Stimulated activated CD8-positive, alpha-beta memory T cell treated with anti-CD3 and anti-CD28 coated beads, Interleukin-7, amount 100 ng/mL, for 48 hours (primary cell): ENCODE measurements at places on chromosomes 12 and 14.

DNA sequence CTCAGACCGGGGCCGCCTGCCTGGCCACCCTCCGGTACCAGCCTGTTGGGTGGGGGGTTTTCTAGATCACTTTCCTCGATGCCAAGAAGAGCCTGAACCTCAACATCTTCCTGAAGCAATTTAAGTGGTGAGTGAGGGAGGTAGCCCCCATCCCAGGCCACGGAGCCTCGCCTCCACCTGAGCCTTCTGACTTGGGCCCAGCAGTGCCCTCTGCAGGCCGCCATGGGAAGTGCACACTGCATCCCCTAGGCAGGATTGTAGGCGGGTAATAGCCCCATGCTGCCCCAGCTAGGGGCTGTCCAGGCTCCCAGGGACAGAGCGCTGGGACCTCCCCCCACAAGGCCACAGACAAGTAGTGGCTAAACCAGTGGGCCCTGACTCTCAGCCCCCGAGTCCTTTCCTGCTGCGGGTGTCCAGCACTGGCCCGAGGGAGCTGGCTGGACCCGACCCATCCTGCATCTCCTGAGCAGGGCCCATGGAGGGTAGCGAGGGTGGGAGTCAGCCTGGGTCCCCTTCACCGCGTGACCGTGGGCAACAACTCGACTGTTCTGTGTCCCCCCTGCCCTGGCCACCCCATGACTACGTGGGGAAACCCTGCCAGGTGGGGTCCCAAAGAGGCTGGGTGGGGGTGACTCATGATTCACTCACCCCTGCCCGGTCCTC, 15.3 kb upstream of the ADSS1 start:
- DNase-seq: no peak

GRCh38 chr12:69071091-69071370, 138.1 kb upstream of the CPM start:
- no peak for DNase-seq

- DNase-seq: no peak
Measured at GRCh38 chr14:74238974-74239847, at the start of gene VSX2. TSS of gene VSX2 (plus strand) at chr14:74239449. CDS start at chr14:74239562, 113 bp downstream.

GRCh38 chr12:107109726-107110719, 16.7 kb upstream of the CRY1 start:
- no peak for DNase-seq

DNA sequence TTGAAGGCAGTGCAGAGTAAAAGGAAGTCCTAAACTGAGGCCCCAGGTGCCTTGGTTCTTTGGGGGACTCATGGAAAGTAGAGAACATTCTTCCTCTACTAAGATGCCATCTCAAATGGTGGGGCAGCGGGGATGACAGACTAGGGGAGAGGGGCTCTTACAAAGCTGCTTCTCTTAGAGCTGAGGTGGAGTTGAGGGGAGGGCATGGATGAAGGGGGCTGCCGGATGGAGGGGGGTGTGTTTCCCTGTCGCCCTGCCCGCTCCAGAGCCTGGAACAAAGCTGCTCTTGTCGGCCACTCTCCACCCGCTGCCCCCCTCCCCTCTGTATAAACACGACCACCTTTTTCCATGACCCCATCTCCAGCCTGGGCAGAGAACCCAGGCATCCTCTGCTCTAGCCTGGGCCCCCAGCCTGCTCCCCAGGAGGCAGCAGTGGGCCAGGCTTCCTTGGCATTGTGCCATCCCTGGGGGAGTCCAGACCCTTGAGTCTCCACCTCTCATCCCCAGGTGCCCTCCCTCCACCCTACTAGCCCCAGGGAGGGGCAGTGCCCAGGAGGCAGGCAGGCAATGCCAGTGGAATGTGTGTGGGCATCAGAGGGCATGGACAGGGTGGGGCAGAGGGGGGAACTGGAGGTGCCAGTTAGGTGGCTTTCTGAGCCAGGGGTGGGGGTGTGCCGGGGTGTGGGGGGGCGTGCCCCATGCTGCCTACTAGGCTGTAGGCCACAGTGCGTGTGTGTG, 1.7 kb downstream of the RARG start:
- DNase-seq: no peak

DNA sequence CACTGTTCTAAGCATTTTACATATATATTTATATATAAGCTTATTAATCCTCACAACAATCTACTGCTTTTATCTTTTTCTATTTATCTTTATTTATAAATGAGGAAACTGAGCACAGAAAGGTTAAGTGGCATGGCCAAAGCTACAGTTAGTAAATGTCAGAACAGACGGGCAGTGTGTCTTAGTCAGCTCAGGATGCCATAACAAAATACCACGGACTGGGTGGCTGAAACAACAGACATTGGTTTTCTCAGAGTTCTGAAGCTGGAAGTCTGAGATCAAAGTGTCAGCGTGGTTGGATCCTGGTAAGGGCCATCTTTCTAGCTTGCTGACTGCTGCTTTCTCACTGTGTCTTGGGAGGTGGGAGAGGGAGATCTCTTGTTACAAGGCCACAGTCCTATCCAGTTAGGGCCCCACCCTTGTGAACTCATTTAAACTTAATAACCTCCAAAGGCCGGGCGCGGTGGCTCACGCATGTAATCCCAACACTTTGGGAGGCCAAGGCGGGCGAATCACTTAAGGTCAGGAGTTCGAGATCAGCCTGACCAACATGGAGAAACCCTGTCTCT, 19.8 kb downstream of the RPGRIP1 start:
- DNase-seq: no peak

GRCh38 chr14:99296517-99296916, 24.5 kb upstream of the BCL11B start:
- DNase-seq: no peak

DNA sequence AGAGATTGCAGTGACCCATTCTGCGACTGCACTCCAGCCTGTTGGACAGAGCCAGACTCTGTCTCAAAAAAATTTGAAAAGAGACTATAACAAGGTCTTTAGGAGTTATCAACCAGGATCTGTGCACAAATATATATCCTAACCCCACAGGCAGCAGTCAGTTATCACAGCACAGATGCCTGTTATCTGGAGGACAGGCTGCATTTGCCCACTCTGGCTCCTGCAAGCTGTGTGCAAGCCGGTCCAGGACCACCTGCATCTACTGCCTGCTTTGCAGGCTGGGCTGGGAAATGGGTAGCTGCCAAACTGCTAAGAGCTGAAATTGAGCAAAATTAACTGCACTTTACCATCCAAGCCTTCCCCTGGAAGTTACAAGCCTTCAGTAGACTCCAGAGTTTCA, 21.4 kb upstream of the RCOR1 start:
- DNase-seq: no peak

DNA sequence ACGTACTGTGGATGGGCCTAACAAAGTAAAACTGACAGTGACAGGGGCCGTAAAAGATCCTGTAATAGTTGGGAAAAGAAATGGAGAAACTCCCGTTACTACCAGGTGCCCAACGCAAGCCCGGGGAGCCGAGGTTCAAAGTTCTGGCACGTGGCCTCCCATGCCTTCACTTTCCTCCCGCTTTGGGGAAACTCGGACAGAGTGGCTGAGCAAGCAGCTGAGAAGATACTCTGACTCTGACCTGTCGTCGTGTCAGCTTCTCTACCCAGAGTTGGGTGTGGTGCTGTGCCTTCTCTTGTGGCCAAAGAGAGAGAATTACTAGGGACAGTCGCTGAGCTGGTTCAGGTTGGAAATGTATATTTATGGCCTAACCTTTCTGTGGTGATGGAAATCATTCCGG, 1.7 kb downstream of the B4GALNT3 start:
- no peak for DNase-seq

GRCh38 chr14:87185961-87186560, 806.9 kb downstream of the GALC start:
- DNase-seq: no peak

GRCh38 chr14:58107947-58108552, 44.0 kb downstream of the ARMH4 start:
- DNase-seq: no peak

DNA sequence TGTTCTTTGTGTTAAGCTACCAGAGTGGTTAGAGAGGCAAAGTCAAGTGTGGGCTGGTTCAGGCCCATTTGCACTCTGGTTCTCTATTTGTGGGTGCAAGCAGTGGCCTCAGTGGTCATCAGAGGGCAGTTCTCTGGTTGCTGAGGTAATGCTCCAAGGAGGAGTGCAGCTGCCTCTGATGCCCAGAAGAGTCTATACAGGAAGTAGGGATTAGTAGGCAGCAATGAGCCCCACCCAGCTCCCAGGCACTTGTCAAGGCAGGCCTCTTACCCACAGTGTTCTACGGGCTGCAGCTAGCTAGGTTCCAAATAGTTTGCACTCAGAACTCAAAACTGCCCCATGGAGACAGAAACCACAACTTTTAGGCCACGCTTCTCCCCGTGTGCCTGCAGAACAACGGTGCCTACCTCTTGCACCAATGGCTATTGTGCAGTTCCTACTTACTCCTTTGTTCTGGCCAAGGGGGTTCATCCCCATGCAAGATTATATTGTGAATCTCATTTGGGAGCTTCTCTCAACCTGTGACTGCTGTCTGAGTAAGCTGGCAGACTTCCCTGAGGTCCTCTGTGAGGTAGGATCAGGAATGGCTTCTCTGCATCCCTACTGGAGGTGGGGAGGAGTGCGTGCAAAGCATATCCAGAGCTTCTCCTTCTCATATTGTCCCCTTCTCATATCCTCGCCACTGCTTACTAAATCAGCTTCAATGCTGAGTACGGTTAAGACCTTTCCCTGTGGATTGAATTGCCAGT, 410.3 kb upstream of the LMO3 start:
- DNase-seq: no peak

- no peak for DNase-seq
Measured at GRCh38 chr14:84129007-84129406, 1400.9 kb upstream of the FLRT2 start.

- no peak for DNase-seq
Measured at GRCh38 chr12:122420471-122421162, 1.9 kb downstream of the CLIP1 start.

GRCh38 chr12:56836317-56836716, 73.2 kb downstream of the HSD17B6 start:
- DNase-seq: no peak

DNA sequence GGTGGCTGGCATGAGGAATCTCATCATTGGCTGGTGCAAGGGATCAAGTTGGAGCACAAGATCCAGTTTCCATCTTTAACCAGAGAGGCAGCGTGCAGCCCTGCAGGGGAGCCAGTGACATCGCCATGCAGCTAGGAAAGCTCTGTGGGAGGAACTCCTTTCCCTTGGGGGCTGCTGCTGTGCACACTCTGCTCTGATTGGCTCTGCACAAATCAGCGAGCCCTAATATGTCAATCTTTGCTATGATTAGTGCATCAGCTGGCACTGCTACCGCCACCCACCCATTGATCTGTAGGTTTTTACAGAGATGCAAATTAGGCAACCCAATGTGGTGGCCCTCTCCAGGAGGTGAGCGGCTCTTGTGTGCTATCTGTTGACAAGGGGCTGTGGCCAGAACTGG, 262.6 kb downstream of the PCNX1 start:
- no peak for DNase-seq

- no peak for DNase-seq
Measured at GRCh38 chr14:90179809-90180779, 76.3 kb upstream of the PSMC1 start.

- peak; percentile 25 for DNase-seq
Measured at GRCh38 chr12:82687021-82688011, 610 bp downstream of the TMTC2 start.

DNA sequence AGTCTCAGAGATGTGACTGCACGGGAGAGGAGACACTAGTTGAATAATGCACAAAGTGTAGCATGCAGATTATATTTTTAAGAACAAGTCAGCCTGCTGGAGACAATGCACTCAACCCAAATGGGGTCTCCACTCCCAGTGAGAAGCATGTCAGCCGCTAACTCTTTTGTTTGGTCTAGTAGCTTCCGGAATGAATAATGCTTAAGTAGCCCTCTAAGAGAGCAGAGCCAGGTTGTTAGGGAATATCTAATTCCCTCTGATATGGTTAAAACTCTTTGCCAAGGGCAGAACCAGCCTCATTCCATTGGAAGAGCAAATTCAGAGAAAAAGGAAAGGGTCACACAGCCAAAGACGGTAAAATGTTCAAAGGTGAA, 80.4 kb downstream of the DAD1 start:
- DNase-seq: no peak

DNA sequence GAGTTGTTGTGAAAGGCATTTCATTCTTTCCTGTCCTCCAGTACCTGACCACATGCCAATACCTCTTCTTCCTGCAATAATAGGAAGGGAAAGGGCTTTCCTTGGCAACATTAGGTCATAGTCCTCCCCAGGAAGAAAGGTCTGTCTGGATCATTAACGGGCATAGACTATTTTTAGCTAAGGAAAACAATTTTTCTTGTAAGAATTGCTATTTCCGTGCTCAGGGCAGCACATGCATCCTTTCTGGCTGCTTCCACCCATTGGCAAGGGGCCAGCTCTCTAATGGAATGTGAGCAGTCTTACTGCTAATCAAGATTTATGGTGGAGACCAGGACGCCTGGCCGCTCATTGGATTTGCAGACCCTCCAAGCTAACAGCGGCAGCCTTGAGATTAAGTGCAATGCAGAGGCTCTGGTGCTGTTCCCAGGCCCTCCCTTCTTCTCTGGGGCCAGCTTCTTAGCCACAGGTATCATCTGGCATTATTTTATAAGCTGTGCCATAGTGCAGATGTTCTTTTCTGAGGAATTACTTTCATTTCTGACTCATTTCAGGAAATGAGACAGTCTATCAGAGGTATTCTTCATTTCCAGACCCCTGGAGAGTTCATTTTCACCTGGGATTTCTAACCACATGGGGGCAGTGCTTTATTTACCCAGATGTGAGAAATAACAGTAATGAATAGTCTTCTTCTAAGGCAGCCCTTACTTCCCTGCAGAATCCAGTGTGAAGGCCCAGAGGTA, 52.9 kb downstream of the ANO6 start:
- no peak for DNase-seq
